Activated CD4-positive, alpha-beta T cell treated with anti-CD3 and anti-CD28 coated beads, Interleukin-2, amount 10 ng/mL, durations not matched to agents 7 days and 5 days (primary cell): ENCODE measurements at places on chromosomes 1 and 21. TPM values are rescaled to one million over a fixed set of nuclear protein-coding genes. Genes with fewer than 3 reads are reported as not detected.

DNA sequence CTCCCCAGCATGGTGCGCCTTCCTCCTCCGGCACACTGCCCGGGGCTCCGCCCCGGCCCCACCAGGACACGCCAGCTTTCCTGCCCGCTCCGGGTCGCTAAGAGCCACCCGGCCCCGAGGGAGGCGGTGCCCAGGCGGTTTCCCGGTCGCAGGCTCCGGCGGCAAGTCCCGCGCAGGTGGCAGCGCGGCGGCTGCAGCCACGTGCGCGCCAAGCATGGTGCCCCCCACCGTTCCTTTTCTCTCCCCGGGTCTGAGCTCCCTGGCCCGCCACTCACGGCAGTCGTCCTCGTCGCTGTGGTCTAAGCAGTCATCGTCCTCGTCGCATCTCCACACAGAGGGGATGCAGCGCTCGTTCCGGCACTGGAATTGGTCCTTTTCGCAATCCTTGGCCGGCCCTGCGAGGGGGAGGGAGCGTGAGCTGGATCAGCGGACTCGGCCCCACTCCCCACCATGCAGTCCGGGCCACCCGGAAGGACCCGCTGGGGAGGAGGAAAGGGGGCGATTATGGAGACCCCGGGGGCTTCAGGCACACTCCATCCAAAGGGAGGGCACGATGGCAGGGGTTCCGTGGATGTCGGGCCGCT lies 1.2 kb downstream of the LRP8 start:
- DNase-seq: no peak

GRCh38 chr1:47913225-47913823 lies 83.9 kb downstream of the TRABD2B start:
- DNase-seq: no peak

RRAGC gene
- 17.5 TPM for total RNA-seq

OR2T27 gene
- not detected for total RNA-seq

FLG2 gene
- not detected for total RNA-seq

GOLT1A gene
- total RNA-seq: not detected

DNA sequence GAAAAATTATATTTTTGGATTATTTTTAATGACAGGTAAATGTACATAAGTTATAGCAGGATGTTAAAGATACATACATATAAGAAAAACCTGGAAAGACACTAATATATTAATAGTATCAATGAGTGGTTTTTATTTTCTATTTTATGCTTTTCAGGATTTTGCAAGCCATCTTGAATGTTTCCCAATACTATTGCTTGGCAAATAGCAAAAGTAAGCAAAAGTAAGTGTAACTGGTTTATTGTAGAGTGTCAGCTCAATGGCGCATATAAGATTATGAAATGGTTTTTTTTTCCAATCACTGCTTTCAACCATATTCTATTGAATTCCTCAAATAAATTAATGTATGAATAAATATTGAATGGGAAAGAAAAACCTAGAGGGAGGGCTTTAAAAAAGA lies 36.4 kb downstream of the ZNF684 start:
- DNase-seq: no peak
